ENCODE measurements at places on chromosomes 6 and 20.

DNA sequence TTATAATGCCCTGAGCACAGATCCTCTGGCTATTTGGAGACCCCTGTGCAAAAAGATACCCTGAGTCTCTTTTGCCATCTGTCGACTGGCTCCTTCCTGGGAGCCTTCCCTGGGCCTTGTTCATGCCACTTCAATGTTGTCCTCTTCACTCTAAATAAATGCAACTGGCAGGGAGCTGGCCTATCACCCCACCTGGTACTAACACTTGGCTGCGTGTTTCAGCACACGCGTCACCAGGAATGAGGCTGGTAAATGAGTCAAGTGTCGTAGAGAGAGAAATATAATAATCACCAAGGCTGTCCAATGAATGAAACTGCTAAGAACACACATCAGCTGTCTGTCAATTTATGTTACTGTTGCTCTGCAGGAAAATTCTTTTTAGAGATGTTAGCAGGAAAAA is 374.6 kb upstream of the JARID2 start:
- no peak for DNase-seq

- no peak for DNase-seq
Observed at GRCh38 chr20:35257175-35257909, 20.6 kb downstream of the MMP24OS start.

DNA sequence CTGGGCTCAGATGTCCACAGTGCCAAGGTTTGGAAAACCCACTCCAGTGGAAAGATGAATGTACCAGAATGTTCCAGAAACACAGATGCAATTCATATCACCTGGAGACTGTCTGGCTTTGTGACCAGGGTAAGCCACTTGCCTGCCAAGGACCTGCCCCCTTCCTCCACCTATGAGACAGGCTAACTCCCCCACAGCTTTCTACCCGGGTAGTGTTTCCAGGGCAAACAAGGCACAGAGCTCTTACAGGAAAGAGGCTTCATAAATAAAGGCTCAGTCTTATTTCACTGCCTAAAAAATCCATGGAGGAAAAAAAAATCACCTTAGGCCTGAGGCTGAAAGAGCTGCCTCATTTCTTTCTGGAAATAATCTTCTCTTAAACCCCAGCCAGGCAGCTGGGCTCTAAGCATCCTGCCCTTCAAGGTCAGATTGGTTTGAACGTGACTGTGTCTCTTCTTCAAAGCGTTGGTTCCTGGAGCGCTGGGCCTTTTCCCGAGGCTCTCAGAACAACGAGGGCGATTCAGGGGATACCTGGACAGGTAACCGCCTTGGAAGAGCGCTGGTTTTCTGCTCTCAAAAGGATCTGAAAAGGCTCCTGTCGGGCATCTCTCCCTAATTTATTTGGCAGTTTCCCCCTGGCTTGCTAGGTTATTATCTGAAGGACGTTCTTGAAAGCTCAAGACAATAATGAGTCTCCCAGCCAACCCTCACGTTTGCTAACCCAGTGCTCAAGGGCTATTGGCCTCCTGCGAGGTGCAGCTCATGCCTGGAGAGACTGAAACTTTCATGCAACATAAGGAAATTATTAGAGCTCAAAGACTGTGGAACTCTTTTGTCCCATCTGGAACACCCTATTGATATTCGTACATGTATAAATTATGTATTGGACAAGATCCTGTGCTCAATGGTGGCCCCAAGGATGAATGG is 199.2 kb upstream of the PMEPA1 start:
- no peak for DNase-seq

DNA sequence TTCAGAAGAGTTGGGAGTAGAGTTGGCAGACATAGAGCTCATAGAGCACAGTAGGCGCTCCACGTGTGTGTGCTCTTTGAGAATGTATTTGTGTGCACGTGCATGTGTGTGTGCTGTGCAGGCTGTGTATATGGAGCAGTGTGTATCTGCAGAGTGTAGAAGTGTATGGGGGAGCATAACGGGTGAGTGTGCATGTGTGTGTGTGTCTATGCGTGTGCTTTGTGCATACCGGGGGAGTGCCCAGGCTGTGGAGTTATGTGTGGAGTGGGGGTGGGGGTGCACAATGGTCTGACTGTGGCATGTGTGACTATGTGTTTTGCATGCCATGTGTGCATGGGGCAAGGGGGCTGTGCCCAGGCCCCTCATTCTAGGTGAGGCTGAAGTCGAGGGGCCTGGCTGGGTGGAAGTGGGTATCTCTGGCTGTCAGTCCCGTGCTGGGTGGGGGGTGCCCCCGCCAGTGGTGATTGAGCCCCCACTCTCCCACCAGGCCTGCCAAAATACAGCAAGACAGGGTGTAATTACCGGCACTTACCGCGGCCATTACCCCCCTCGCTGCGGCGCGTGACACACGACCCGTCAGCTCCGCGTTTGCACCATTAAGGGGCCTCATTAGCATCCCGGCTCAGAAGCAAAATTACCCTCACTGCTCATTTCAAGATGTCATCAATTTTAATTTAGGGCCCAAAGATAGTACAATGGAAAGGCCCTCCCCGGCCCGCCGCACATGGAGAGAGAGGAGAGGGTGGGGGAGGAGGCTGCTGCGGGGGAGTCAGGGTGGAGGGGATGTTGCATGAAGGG is 39.1 kb downstream of the MDFI start:
- DNase-seq: no peak

GRCh38 chr6:108676555-108676954 is 115.8 kb downstream of the FOXO3 start:
- DNase-seq: no peak

DNA sequence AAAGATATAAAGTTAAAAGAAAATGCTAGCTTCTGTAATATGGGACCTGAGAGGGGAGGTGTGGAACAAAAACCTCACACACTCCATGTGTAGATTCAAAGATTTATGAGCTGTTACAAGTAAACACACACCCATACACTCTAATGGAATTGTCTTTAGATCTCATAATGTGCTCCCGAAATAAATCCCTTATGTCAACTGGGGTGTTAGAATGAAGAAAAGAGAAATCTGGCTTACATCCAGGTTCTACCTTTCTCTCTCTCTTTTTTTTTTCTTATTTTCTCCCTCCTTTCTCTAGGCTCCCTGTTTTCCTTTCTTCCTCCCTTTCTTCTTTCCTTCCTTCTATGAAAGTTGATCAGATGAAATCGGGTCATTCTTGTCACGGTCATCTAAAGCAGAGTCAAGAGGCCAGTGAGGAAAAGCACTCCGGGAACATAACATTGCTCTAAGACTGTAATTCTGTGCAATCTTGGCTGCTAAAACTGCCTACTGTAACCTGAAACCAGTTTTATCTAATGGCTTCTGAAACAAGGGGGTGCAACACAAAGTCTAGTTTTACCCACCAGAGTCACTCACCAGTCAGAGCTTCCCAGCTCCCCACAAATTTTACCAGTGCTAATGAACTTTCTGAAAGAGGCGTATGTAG is 68.3 kb upstream of the BTBD3 start:
- DNase-seq: no peak

- DNase-seq: no peak
Observed at GRCh38 chr6:158524311-158524710, 35.6 kb upstream of the TMEM181 start.

GRCh38 chr6:47440719-47441118 is 36.9 kb upstream of the CD2AP start:
- no peak for DNase-seq

GRCh38 chr6:21099338-21100314 is 493.9 kb upstream of the SOX4 start:
- no peak for DNase-seq

DNA sequence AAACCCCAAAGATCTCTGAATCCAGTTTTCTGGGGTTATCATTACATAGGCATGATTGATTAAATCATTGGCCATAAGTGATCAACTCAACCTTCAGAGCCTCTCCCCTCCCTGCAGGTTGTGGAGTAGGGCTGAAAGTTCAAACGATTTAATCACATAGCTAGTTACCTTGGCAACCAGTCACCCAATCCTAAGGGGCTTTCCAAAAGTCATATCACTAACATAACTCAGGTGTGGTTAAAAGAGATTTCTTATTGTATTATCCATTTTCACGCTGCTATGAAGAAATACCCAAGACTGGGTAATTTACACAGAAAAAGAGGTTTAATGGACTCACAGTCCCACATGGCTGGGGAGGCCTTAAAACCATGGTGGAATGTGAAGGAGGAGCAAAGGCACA is 935.1 kb upstream of the SLC35B3 start:
- DNase-seq: no peak

GRCh38 chr6:88004707-88005106 is 42.9 kb upstream of the SPACA1 start:
- DNase-seq: no peak

GRCh38 chr6:140636271-140636907 is 1261.9 kb upstream of the CITED2 start:
- no peak for DNase-seq

GRCh38 chr6:4460586-4461475 is 315.4 kb upstream of the CDYL start:
- peak; percentile 16 for DNase-seq

DNA sequence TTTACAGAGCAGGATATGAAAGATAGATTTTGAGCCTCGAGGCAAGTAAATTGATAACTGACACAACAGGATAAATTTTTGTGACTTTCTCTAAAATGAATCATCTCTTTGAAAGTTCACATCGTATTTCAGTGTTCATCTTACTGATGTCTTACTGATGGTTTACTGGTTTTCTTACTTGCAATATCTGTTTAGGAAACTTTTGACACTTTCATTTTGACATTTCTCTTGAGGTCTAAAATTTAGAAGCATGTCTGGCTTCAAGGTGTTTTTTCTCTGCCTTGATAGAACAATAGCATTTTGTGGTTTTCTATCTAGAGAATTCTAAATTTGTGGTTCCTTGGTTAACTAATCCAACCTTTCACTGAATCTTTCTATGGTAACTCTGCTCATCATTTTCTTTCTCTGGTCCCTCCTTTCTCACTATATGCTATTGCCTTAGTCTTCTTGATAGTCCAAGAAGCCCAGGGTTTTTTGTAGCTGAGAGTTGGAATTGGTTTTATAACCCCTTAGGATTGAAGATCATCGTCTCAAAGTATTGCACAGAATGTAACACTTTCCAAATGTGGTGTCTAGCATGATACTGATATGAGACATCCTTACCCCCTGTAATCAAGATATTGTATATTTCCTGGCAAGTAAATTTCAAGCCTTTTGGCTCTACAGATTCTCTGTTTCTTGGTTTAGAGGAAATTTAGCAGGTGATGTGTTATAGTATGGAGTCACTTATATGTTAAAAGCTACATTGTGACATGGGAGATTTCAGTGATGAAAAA is 98.7 kb downstream of the RNF144B start:
- no peak for DNase-seq

- no peak for DNase-seq
Observed at GRCh38 chr20:36133821-36134220, 20.7 kb upstream of the EPB41L1 start.

DNA sequence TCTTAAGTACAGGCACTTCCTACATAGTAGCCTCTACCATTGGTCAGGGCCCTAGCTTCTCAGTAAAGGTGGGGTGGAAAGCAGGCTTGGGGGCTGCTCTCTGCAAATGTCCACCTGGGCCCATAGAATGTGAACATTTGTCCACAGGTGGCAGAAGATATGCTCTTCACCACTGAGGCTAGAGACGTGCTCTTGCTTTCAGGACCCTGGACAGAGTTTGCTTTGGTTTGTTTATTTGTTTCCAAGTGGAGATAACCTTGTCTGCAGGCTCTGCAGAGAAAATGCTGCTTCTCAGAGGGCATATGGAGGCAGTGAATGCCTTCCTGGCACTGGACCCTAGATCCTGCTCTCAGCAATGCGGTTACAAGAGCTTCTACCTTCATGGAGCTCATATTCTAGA is 129.0 kb downstream of the F13A1 start:
- DNase-seq: peak; percentile 26
